ENCODE measurements at places on chromosomes 6 and 20.

DNA sequence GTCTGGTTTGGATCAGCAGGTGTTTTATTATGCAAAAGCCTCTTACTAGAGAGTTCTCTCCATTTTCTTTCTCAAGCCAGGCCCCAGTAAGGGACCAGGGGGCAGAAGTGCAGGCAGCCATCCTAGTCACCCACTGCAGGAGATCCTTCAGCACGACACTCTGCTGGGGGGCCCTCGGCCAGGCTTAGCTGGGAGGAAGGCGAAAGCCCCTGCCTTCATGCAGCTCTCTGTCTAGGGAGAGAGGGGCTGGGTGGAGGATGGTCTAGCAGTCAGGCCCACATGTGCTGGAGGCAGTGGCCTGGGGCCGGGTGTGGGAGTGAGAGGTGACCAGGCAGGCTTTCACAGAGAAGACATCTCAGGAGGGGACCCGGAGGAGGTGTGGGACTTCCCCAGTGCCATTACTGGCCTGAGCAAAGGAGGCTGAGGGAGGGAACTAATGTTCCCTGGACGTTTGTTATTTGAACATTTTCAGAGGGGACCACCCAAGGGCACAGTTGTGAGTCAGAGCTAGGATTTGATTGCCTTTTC is 33.5 kb upstream of the VSTM2L start:
- no peak for DNase-seq

GRCh38 chr20:32507998-32508774 is 76.9 kb downstream of the NOL4L start:
- no peak for DNase-seq

DNA sequence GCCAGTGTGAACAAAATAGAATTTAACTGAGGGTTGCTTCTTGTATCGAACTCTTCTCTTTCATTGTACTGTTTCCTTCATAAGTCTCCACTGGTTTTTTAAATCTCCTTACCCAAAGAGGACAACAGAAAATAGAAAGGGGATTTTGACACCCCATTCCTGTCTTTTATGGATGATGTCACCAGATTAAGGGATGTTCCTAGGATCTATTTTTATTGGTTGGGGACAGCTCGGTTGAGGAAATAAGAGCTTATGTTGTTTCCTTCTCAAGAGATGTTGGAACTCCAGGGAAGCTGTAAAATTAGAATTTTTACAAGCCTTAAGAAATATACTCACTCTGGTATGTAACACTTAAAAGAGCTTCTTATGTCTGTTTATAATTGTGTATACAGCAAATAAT is 171.5 kb downstream of the PHF3 start:
- no peak for DNase-seq

- DNase-seq, result no peak
Observed at GRCh38 chr6:14638435-14638905, 520.9 kb downstream of the CD83 start.

GRCh38 chr6:46407246-46407645 is 84.0 kb downstream of the RCAN2 start:
- DNase-seq, result no peak

- DNase-seq, result no peak
Observed at GRCh38 chr6:142860498-142860897, 84.5 kb downstream of the HIVEP2 start.

DNA sequence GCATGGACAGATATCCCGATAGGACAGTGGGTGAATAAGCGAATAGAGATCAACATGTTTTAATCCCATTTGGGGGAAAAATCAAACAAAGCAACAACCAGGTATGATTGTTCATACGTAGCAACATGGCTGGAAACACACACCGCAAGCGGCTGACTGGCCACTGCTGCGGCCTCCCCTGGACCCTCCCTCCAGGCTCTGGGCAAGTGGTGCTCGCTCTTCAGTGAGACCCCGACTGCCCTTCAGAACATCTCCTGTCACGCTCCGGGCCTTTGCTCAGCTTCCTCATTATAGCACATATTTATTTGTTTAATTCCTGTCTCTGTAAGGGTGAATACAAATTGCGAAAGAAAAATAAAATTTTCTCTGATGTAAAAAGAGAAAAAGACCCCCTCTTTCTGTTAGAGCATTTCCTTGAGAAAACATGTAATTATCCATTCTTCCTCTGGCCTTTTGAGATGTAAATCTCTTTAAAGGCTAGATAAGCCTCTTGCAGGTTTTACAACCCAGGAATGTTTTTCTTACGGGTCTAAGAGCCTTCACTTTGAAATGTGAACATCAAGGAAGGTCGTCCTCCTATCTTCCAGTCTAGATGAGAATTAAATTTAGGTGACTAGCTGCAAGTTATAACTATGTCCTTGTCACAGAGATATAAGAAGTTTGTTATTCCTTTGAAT is 11.0 kb upstream of the FAM210B start:
- DNase-seq, result no peak

DNA sequence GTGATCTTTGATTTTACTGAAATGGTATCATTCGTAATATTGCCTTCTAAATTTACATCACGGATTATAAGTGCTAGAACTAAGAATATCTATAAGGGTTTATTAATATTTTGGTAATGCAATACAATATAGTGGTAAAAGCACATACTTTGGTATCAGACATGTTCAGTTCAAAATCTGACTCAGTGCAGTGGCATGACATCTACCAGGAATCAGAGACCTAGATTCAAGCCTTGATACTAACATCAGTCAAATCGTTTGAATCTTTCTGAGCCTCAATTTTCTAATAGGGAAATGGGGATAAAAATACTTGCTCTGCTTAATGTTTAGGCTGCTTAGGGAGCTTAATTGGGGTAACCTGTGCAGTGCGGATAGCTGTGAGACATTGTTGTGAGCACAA is 488.0 kb downstream of the BCKDHB start:
- DNase-seq, result no peak

DNA sequence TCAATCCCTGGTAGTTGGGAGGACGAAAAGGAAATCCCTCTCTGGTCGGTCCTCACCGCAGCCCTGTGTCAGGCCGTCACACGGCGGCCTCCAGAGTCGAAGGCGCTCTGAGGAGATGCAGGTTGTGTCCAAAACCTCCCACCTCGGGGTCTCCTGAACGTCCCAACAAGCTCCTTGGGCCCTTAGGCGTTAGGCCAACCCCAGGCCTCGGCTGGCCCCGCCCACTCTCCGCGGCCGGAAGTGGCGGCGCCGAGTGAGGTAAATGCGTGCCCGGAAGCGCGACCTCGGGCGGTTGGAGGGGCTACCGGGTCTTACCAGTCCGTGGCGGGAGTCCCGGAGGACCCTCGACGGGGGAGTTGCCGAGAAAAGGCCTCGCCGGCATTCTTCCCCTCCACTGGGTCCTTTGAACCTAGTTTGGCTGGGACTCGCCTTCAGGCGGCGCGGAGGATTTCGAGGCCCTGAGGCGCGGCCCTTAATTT is at the start of gene TDRD6:
Gene TDRD6, plus strand, starts transcription at position 267 of the 479 bp plus-strand sequence. CDS start 244 bp downstream, outside the sequence.
- no peak for DNase-seq

DNA sequence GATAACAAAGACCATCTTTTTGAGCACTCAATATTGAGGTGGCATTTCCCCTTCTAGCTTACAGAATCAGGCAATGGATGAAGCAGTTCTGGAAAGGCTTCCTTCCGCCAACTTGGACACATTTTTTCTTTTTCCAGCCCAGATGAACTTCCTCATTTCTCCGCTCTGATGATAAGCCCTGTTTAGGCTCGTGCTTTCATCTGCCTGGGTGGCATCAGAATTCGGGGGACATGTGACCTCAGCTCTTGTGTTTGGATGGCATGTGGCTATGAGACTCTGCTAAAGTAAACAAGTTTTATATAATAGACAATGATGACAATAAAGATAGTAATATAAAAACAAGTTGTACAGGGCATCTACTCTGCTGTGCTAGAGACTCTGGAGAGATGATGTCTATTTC is 796.7 kb downstream of the DHX35 start:
- no peak for DNase-seq

- DNase-seq, result no peak
Observed at GRCh38 chr6:5866547-5867051, 140.1 kb downstream of the NRN1 start.

- DNase-seq, result peak; percentile 58
Observed at GRCh38 chr20:32189691-32190615, 17.6 kb downstream of the PLAGL2 start.
